ENCODE measurements at places on chromosomes 3 and 15.

DNA sequence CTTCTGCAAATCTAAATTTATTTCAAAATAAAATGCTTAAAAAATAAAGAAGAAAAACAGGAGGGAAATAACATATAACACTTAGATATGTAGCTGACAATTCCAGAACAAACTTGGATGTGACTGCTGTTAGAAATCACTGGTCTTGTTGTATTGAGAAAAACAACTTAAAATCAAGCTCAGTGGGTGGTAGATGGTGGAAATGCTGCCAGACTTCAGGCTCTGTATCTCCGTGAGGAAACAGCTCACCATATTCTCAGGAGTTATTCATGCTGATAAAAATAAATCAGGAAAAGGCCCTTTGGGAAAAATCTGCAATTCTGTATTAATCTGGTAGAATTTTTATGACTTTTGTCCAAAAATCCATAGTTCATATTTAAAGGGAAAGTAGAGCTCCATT lies 477.6 kb downstream of the RAP2B start:
- DNase-seq, result no peak

DNA sequence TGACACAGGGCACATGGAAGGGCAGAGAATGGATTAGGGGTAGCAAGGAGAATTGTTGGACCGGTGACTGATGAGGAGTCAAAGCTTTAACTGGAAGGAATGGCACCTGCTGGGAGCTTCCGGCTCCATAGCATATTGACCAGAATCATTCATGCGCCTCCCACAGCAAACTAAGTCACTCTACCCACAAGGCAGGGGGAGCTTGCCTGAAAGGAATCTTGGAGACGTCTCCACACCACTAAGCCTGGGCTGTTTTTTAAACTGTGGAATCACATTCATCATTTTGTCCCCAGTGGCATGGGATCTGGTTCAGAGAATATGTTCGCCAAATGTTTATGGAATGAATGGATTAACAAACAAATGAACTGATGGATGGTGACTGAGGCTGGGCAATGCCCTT lies 57.0 kb upstream of the ITGA11 start:
- DNase-seq, result no peak

GRCh38 chr3:197298341-197298944 lies at the start of gene DLG1:
TSS of gene DLG1 (minus strand) at chr3:197298612. CDS start at chr3:197297204, 1,408 bp downstream.
- DNase-seq, result peak; percentile 79

- DNase-seq, result no peak
Measured at GRCh38 chr3:153820035-153820434, 301.2 kb upstream of the ARHGEF26 start.

DNA sequence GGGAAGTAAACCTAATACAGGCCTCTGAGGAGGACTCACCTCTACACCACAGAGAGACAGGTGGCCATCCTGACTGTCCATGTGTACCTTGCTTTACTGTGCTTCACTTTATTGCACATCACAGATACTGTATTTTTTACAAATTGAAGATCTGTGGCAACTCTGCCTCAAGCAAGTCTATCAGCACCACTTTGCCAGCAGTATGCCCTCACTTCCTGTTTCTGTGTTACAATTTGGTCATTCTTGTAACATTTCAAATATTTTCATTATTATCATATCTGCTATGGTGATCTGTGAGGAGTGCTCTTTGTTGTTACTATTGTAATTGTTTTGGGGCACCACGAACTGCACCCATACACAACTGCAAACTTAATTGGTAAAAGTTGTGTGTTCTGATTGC lies 78.0 kb downstream of the BBX start:
- DNase-seq, result no peak

GRCh38 chr3:41682996-41683395 lies 278.9 kb downstream of the ULK4 start:
- no peak for DNase-seq

GRCh38 chr3:112355307-112355687 lies 22.3 kb downstream of the CD200 start:
- no peak for DNase-seq

GRCh38 chr3:106167728-106168127 lies 298.9 kb upstream of the CBLB start:
- no peak for DNase-seq

GRCh38 chr3:182450942-182451787 lies 342.1 kb upstream of the ATP11B start:
- no peak for DNase-seq
